ENCODE measurements at places on chromosomes 1 and 21. TPM values are rescaled to one million over a fixed set of nuclear protein-coding genes. Genes with fewer than 3 reads are reported as not detected.

The SLC1A7 gene
- total RNA-seq: not detected

The NBPF4 gene
- total RNA-seq: not detected

The LGR6 gene
- total RNA-seq: not detected

The NBL1 gene
- 199 TPM for total RNA-seq

The KRTAP19-1 gene
- not detected for total RNA-seq

The LYPD8 gene
- total RNA-seq: not detected

The ANGPTL7 gene
- not detected for total RNA-seq
